A549 treated with CORT108297 at 1 μM for 4 hours (cell line): ENCODE measurements at places on chromosomes 16 and 17. TPM values are rescaled to one million over a fixed set of nuclear protein-coding genes. Genes with fewer than 3 reads are reported as not detected.

SLC38A8 gene
- total RNA-seq: not detected in 5 replicates

CDR2L gene
- 37.1 to 57.1 TPM (median 52.4 TPM) in 5 replicates for total RNA-seq

SLC16A6 gene
- total RNA-seq: 0.31 to 0.62 TPM (median 0.51 TPM) in 5 replicates

KRTAP4-1 gene
- 0.09 to 0.40 TPM (median 0.24 TPM) in 4 of 5 replicates, not detected in the other for total RNA-seq

CLEC10A gene
- total RNA-seq: not detected in 5 replicates

RSL1D1 gene
- 208 to 313 TPM (median 213 TPM) in 5 replicates for total RNA-seq

CCDC78 gene
- 3.5 to 7.1 TPM (median 6.3 TPM) in 5 replicates for total RNA-seq

PSMC5 gene
- total RNA-seq: 207 to 250 TPM (median 220 TPM) in 5 replicates

FNDC8 gene
- total RNA-seq: not detected in 5 replicates

MPV17L gene
- total RNA-seq: 3.9 to 4.6 TPM (median 4.3 TPM) in 5 replicates

ERN2 gene
- total RNA-seq: not detected in 5 replicates

ITGA2B gene
- total RNA-seq: 0.78 to 1.9 TPM (median 1.6 TPM) in 5 replicates

JMJD6 gene
- total RNA-seq: 76.7 to 84.3 TPM (median 78.3 TPM) in 5 replicates

MYH8 gene
- total RNA-seq: not detected in 5 replicates

PVALEF gene
- total RNA-seq: not detected in 5 replicates

CIAO3 gene
- total RNA-seq: 19.6 to 27.7 TPM (median 25.6 TPM) in 5 replicates

SRSF1 gene
- 234 to 305 TPM (median 263 TPM) in 5 replicates for total RNA-seq

CBFA2T3 gene
- 0.22 to 0.56 TPM (median 0.31 TPM) in 5 replicates for total RNA-seq

MYH1 gene
- total RNA-seq: not detected in 5 replicates

AIPL1 gene
- not detected in 5 replicates for total RNA-seq

PYDC1 gene
- not detected in 5 replicates for total RNA-seq

OGFOD1 gene
- total RNA-seq: 67.4 to 106 TPM (median 73.5 TPM) in 5 replicates

TERB1 gene
- total RNA-seq: 0.06 to 0.07 TPM in 2 of 5 replicates, not detected in the others

TNFRSF17 gene
- total RNA-seq: not detected in 5 replicates

MT1A gene
- total RNA-seq: 17.2 to 22.0 TPM (median 18.8 TPM) in 5 replicates

MCRIP1 gene
- total RNA-seq: 78.0 to 115 TPM (median 102 TPM) in 5 replicates

NUDT16L1 gene
- total RNA-seq: 14.9 to 26.8 TPM (median 25.8 TPM) in 5 replicates
